Smooth muscle cell of the brain vasculature (primary cell): ENCODE measurements at places on chromosomes 3 and 15.

- DNase-seq, result peak; percentile 24
Measured at GRCh38 chr15:80887148-80887547, 102.5 kb downstream of the MESD start.

GRCh38 chr3:123158330-123158729, 43.4 kb upstream of the SEC22A start:
- no peak for DNase-seq

DNA sequence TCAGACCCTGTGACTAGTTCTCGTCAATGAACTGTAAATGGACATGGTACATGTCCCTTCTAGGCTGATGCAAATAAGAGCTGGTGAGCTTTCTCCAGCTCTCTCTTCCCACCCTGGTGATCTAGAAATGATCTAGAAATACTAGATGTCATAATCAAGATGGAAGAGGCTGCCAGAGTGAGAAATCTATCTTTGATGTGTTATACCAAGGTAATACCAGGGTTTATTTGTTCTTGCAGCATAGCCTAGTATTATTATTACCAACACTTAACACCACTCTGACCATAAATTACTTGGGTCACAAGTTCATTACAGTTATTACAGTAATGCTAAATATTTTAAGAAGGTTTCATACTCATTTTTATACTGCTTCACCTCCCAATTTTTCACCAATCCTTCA, 138.4 kb upstream of the LMCD1 start:
- no peak for DNase-seq

DNA sequence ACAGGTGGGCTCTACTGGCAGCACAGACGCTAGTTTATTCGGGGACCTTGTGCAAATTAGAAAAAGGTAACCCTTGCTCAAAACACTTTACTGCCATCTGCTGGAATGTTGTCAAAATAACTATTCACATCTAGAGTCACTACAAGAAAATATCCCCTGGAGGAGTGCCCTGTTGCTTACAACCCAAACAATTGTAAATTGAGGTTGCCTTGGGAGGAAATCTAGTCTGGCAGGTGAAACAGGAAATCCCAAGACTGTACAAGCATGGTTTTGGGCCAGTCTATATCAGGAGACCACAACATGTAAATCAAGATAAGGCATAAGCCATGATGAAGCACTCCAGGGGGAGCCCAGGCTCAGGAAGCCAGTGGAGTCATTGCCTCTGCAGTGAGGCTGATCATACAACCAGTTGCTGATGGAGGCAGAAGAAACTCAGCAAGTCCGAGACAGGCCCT, 136.8 kb upstream of the ACP3 start:
- DNase-seq, result peak; percentile 28

GRCh38 chr3:4083225-4084015, 219.7 kb upstream of the SETMAR start:
- DNase-seq, result no peak

DNA sequence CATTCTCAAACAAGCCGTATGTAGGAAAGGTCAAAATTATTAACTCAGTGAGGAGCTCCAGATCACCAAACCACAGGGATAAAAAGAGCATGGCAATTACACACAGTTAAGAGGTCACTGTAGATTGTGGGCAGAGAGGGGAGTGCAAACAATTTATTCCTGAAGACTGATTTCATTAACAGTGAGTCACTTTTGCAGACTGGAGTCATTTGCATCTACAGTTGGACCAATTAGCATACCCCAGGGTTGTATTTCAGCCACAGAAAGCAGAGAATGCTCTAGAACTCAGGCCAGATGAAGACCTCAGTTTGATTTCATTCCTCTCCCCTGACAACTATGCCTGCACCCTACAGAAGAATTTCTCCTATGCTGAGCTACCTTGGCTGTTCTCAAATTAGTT, 40.1 kb downstream of the SETMAR start:
- DNase-seq, result no peak

DNA sequence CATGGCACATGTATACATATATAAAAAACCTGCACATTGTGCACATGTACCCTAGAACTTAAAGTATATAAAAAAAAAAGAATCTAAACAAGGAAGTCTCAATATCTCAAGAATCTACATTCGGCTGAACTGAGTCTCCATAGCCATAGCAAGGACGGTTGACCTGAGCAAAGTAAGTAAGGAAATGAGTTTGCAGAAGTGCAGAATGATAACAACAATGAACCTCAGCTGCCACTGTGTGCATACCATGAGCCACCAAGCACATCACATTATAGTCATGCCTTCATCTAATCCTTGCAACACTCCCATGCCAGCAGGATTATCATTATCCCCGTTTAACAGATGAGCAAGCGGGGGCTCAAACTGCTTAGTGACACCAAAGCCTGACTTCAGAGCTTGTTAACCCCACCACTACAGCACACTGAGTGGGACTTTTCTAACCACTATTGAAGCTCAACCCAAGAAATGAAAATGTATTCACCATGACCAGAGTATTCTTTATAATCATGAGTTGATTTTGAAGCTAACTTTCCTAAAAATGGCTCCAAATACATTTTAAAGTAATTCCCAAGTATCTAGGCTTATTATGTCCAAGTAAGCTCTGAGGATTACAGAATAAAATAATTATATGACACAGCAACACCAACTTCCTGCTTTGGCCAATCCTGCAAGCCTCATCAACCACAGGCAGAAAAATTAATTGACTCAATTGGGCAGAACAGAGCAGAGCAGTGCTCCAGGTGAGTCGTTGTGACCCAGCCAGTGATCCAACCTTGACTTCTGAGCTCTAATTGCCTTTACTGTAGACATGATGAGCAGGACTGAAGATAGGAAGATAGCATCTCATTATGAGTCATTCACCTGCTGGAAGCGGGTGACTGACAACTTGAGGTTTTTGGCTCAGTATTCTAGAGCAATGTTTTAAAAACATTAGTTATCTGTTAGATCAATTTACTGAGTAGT, 47.3 kb upstream of the IL12A start:
- no peak for DNase-seq

DNA sequence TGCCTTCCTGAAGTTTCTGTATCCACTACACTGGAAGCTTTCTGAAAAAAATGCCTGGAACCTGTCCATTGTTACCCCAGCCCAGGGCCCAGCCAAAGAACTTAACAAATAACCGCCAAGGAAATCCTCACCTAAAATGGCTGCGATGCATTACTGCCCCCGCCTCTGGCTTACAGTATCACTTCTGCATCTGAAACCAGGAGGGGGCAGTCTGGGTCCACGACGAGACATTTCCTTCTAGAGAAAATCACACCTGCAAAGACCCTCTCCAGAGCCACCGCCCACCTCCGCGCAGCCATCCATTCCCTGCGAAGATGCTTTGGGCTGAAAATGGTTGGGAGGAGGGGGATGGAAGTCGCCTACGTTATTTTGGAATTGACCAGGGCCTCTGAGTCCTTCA, 22.4 kb upstream of the CELF6 start:
- DNase-seq, result no peak

- no peak for DNase-seq
Measured at GRCh38 chr3:164479406-164479805, 598.9 kb downstream of the SI start.

DNA sequence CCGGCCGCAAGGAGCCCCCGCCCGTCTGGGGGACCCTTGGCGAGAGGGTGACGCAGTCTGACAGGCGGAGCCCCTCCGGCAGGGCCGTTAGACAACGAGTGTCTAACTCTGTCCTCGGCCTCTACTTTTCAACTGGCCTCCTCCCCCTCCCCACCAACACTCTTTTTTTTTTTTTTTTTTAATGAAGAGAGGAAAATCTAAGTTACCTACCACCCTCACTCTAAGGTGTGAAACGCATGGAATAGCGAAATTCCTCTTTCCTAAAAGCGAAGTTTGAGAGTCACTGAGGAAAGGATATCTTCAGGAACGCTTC, 521 bp upstream of the SUSD5 start:
- DNase-seq, result no peak

DNA sequence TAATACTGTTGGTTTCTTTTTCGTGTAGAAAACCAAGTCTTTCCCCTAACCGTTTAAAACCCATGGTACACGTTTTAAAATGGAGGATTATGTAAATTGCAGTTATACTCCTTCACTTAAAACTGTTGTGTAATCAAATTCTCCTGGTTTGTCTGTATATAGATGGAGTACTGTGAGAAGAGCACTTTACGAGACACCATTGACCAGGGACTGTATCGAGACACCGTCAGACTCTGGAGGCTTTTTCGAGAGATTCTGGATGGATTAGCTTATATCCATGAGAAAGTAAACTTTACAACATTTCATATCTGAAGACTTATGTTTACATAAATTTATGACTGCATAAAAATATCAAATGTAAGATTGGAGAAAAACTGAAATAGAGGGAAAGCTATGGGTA, 51.2 kb downstream of the SRP14 start:
- DNase-seq, result no peak
